Heart left ventricle (tissue), 16 donors: ENCODE measurements at places on chromosomes 7 and 10. TPM values are rescaled to one million over a fixed set of nuclear protein-coding genes. Genes with fewer than 3 reads are reported as not detected.

PLEKHA1 gene
- 38.5 TPM for polyA plus RNA-seq

EPHB4 gene
- 35.2 TPM for polyA plus RNA-seq

SPRN gene
- 0.11 TPM for polyA plus RNA-seq

CYP2C9 gene
- polyA plus RNA-seq = 0.19 TPM

TMEM273 gene
- polyA plus RNA-seq = 19.5 TPM

KIAA1549 gene
- polyA plus RNA-seq = 0.91 TPM

AGR2 gene
- not detected for polyA plus RNA-seq

PAPOLB gene
- polyA plus RNA-seq = 0.11 TPM
